Fibroblast of skin of left quadriceps (primary cell): ENCODE measurements at places on chromosomes 16 and 17.

DNA sequence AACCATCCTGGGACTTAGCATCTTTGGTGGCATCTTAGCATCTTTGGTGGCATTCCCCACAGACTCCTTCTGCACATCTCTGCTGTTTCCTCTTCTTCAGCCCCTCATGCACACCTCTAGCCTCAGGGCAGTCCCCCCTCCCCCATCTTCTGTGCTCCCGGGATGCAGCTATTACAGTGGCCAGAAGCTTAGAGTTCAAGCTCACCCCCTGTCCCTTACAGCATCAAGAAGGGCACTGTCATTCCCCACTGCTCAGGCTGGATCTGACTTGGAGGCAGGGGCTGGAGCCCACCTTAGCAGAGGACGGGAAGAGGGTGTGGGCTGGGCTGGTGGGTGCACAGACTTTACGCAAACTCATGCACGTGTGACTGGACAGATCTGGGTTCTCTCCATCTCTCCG, 650 bp downstream of the EPN3 start:
- DNase-seq = no peak

GRCh38 chr16:6611535-6611934, 721.1 kb upstream of the RBFOX1 start:
- DNase-seq = no peak

GRCh38 chr16:25895380-25895779, 203.6 kb downstream of the HS3ST4 start:
- no peak for DNase-seq

DNA sequence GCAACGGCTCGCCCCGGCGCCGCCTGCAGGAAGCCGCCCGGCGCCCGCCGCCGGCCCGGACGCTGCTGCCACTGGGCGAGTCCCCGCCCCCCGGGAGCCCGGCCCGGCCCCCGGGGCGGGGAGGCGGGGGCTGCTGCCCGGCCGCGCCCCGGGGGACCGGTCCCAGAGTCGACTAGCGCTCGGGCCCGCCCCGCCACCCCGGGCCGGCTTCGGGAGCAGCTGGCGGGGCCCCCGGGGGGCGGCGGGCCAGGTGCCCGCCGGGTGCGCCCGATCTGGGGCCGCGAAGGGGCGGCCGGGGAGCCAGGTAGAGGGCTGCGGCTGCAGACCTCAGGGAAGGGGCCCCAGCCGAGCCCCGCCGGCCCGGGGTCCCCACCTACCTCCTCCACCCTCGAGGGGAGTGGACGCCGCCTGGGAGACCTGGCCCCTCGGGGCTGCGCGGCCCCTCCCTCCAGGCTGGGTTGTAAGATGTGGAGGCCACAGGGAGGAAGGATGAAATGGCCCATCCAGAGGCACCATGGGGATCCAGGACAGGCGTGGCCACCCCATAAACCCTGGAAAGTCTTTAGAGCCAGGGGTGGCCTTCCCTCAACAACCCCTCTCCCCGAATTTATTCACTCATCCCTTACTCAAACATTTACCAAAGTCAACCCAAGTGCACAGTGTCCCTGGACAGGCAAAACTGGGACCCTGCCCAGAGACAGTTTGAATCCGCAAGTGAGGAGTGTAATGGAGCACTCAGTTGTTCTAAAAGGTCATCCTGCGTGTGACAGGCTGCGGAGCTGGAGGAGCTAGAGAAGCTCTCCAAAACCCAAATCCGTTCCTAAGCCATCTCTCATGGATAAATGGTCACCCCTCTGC, at the start of gene CDYL2:
Gene CDYL2, minus strand, starts transcription at position 73 of the 858 bp plus-strand sequence. CDS start 425 bp downstream, outside the sequence.
- no peak for DNase-seq

DNA sequence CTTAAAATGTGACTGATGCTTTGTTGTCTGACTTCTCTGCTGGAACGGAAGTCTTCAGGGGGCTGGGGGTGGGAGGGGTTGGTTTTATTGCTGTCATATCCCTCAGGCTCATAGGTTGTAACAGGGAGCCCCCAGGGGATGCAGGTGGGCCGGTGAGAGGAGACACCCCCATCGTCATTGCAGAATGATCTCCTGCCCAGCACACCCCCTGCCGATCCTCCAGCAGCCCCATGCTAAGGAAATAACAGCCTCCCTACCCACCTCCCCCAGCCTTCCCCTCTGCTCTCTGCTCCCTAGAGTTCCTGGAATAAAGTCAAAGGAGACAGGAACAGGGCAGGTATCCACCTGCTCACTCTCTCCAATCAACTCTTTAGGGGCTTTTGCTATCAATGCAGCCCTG, 270.1 kb upstream of the TNRC6C start:
- no peak for DNase-seq

GRCh38 chr16:4800290-4801041, 2.0 kb downstream of the ROGDI start:
- DNase-seq = no peak

DNA sequence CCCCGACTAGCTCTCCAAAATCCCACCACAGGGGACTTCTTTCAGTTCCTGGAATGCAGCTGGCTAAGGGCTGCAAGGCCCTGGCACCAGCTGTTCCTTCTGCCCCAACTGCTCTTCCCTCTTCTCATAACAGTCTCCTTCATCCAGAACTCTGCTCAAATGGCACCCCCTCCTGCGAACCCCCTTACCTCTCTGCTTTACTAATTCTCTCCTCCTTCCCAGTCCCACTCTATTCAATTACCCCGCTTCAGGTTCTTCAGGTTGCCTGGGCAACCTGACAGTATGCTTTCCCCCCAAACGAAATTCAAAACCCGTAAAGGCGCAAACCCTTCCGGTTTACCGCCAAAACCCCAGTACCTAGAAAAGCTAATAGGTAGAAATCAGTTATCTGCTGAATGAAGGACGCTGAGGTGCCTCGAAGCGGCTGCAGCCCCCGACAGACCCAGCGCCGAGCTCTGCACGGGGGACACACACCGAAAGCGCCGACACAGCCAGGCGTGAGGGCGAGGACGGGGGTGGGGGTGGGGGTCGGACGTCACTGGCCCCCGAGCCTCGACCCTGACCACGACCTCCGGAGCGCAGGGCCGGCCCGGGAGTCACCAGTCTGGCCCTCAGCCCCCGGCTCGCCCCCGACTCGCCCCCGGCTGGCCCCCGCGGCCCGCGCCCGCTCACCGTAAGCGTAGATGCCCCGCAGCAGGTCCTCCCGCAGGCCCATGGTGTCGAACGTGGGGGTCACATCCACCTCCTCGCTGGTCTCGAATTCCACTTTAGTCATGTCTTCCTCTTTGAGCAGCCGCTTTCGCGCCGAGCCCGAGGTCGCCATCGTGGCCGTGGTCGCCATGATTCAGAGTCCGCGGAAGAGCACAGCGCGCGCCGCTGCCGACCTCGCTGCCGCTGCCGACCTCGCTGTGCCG, 550 bp downstream of the EIF4A3 start:
- no peak for DNase-seq

- no peak for DNase-seq
Measured at GRCh38 chr17:55448681-55449080, 27.0 kb upstream of the MMD start.

GRCh38 chr16:30041841-30042240, 10.8 kb upstream of the TLCD3B start:
- DNase-seq = peak; percentile 25

GRCh38 chr17:45229681-45230409, 8.2 kb downstream of the FMNL1 start:
- DNase-seq = no peak

DNA sequence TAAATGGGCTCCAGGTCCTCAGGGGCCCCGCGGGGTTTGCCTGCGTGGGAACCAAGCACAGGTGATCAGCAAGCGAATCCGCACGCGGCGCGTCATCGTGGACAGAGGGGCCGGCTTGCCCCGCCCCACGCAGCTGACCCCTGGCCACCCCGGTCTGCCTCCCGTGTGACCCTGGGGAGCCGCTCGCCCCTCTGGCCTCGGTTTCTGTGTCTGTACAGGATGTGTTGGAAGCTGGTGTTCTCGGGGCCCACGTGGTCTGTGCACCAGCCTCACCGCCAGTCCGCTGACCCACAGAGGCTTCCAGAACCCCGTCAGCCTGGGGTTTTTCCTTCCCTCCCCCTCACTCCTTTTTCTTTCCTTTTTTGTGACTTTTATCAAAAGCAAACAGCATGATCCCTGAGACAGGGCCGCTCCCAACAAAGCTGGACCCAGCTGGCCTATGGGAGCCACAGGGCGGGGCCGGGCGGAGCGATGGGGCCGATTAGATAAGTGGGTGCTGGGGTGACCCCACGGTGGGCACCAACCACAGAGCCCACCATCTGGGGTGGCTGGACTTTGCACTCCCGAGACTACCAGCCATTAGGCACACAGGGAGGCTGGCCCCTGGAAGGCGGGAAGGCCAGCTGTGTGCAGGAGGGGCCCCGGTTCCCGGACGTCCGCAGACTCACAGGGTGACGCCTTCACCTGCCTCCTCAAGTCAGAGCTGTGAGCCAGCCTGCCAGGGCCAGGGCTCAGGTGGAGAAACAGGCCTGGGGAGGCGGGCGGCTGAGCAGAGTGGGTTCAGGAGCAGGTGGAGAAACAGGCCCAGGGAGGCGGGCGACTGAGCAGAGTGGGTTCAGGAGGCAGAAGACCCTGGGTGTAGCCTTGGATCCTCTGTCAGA, 56.0 kb downstream of the ZFPM1 start:
- DNase-seq = no peak

GRCh38 chr16:67719778-67720144, 645 bp upstream of the GFOD2 start:
- DNase-seq = no peak

DNA sequence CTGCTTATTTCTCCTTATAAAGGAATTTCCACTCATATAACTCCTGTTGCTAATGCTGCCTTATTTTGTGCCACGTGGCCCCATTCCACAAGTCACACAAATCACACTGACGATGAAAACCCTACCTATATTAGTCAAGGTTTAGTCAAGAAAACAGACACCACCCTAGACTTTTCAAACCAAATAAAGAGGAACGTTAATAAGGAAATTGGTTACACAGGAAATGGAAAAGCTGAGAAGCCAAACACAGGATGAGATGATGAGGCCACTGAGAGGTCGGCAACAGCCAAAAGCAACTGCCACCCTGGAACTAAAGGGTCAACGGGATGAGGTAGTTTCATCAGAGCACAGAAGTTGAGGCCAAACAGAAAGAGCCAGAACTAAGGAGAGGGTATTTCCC, 47.3 kb upstream of the ALOX12 start:
- DNase-seq = no peak

DNA sequence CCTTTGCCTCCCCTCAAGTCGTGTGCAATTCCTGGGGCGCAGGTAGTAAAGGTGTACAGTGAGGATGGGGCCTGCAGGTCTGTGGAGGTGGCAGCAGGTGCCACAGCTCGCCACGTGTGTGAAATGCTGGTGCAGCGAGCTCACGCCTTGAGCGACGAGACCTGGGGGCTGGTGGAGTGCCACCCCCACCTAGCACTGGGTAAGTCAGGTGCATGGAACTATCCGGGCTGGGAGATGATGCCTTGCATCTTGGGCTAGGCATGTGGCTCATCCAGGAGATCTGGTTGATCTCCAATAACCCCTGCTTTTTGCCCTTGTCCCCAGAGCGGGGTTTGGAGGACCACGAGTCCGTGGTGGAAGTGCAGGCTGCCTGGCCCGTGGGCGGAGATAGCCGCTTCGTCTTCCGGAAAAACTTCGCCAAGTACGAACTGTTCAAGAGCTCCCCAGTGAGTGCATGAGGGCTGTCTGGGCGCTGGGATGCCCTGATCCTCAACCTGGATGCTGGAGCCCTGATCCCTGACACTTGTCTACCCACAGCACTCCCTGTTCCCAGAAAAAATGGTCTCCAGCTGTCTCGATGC, 5.2 kb downstream of the GRB7 start:
- DNase-seq = no peak

GRCh38 chr16:30997725-30998711, 12.4 kb downstream of the STX1B start:
- peak; percentile 44 for DNase-seq

GRCh38 chr16:24045641-24046040, 209.9 kb downstream of the PRKCB start:
- no peak for DNase-seq

DNA sequence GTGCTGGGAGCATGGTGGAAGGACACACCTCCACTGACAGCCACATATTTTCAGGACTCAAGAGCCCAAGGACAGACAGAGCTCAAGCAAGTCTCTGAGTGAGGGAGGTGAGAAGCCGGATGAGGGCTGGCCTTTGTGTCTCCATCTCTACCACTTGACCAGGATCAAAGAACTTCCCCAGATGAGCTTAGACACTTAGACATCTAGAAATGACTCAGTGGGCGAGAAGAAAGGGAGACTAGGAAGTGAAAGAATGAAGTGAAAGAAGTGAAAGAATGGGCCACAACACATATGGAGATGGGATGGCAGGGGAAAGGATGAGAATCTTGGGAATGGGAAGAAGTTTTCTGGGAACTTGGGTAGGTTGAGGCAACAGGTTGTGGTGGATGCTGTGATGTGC, 274.9 kb upstream of the CCL2 start:
- DNase-seq = no peak

DNA sequence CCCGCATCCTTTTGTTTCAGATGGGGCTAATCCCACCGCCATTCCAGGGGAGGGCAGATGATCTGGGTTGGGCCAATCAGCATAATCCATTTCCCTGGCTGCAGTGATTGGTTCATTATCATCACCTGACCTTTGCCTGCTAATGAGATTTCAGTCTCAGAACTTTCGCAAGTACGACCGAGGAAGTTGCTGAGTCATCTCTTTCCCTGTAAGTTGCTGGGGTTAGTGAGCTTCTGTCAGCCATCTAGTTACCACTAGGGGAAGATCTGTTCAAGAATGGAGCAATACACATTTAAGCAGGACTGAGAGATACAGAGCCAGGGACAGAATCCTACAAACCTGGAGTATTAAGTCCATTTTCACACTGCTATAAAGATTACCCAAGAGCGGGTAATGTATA, 65.3 kb upstream of the NUDT7 start:
- DNase-seq = no peak

- DNase-seq = no peak
Measured at GRCh38 chr16:89867918-89868317, 5.5 kb upstream of the TCF25 start.
